ENCODE measurements at places on chromosomes 1 and 21.

- no peak for DNase-seq
Observed at GRCh38 chr1:21451981-21452411, 12.1 kb downstream of the NBPF3 start.

DNA sequence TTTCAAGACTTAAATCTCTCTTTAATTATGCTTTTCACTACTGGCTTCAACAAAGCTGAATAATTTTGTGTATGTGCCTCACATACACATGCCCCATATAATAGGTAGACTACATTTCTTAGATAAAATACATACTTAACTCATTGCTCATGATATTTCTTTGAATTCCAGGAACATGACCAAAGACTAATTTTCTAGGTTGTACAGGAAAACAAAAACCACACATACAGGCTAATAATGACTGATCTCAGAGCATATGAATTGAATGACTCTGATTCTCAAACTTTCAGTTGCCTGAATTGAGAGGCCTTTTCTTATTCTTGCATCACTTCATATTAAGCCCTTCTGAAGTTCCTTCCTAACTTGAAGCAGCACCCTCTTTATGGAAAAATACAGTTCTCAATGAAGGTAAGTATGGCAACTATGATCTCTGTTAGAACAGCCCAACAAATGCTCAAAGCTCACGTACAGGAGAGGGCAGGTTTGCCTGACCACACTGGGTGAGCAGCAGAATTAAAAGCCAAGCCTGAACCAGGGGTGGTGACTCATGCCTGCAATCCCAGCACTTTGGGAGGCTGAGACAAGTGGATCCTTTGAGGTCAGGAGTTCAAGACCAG lies 22.6 kb upstream of the UAP1 start:
- DNase-seq = no peak

DNA sequence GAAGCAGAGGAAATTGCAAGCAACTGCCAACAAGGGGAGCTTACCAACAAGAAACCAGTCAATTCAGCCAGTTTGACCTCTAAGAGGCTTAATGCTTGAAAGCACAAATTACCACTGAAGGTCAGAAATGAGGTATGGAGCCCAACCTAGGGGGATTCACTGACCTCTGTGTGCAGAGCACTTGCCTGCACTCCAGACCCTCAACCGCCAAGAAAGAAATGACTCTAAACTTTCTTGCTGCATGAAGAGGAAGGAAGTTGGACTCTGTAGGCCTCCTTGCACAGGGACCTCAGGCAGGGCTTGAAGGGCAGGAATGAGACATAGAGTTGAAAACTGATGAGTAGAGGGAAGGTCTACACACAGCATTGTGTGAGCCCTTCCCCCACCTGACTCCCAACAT lies 10.0 kb downstream of the ARMH1 start:
- DNase-seq = no peak

DNA sequence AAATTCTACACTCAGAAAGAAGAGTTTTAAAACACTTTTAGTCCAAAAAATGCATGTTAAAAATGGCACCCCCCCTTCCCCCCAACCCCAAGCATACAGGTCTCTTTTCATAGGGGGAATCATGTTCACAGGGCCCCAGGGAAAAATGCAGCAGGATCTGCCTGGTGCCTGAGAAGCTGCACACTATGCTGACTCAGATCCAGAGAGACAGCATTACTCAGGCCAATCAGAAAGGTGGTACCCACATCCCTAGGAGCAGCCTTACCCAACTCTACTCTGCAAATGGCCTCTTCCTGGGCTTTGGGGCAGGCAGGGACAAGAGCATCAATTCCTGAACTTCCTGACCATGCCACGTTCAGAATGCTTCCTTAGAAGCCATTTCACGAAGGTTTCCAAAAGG lies 119.0 kb downstream of the HIVEP3 start:
- no peak for DNase-seq

- no peak for DNase-seq
Observed at GRCh38 chr21:44260791-44261631, 686 bp downstream of the DNMT3L start.

GRCh38 chr21:44070391-44070790 lies 36.8 kb upstream of the PWP2 start:
- DNase-seq = no peak

- no peak for DNase-seq
Observed at GRCh38 chr1:206059355-206059915, 6.5 kb downstream of the RHEX start.

DNA sequence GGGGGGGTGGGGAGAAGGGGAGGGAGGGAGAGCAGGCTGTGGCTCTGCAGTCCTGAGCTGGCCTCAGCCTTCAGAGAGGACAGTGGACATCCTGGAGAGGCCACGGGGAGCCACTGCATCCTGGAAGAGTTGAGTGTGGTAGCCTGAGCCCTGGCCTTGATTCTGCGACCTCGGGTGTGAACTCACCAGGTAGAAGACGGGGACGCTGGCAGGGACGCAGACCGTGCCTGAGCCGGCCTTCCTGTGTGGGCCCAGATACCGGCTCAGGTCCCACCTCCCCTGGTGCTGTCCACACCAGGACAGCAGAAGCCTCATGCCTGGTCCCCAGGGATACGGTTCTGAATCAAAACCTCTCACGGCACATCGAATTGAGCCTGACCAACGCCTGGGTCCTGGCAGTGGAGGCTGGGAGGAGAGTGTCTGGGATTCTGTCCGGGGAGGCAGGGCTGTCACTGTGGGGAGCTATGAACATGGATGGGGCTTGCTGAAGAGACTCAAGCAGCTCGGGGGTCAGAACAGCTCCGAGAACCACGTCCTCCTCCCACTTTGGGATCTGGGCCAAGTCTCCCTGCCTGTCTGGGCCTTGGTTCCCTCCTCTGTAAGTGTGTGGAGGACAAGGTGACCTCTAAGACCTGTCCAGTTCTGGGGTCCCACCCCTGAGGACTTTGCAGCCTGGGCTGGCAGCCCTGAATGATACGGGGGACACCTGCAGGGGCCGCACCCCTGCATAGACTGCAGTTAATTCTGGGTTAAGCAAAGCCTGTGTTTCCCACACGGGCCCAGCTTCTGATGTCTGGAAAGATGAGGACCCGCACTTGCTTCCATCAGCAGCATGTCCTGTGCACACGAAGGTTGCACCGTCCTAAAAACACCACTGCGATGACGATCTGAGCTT lies 30.4 kb downstream of the RRP1 start:
- no peak for DNase-seq

DNA sequence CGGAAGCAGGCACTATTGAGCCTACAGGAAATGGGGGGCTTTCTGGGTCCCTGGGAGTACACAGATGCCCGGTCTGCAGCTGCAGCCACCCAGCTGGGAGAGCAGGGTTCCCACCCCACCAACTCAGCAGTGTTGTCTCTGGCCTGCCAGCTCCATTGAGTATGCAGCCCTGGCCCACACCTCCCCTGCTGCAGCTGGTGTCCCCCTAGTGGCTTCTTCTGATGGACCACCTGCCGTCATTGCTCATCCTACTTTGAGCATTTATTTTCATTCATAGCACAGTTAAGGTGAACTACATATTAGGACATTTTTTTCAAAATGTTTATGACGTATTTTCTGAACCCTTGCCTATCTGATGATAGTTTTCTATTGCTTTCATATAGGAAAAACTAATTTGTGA lies 189.8 kb upstream of the LYPLAL1 start:
- DNase-seq = no peak

GRCh38 chr1:76864383-76864782 lies 2.9 kb upstream of the ST6GALNAC5 start:
- DNase-seq = no peak

GRCh38 chr1:17646444-17647280 lies 107.2 kb downstream of the ARHGEF10L start:
- no peak for DNase-seq

DNA sequence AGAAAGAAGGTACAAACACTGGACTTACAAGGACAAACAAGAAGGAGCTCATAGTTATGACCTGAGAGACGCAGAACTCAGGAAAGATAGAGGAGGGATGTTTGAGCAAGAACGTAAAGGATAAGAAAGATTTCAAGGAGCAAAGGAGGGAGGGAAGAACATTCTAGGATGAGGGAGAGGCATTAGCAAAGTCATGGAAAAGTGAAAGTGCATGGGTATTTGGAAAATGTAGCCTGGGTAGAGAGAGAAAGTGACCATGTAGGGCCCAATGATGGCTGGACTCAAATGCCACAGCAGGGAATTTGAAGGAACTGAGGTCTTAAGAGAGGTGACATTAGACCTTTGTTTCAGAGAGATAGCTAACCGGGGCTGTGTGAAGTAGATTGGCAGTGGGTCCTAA lies 76.5 kb downstream of the SYT6 start:
- no peak for DNase-seq

GRCh38 chr21:34911360-34911759 lies 137.7 kb downstream of the RUNX1 start:
- no peak for DNase-seq

GRCh38 chr21:18041012-18041411 lies 203.6 kb upstream of the CHODL start:
- no peak for DNase-seq

DNA sequence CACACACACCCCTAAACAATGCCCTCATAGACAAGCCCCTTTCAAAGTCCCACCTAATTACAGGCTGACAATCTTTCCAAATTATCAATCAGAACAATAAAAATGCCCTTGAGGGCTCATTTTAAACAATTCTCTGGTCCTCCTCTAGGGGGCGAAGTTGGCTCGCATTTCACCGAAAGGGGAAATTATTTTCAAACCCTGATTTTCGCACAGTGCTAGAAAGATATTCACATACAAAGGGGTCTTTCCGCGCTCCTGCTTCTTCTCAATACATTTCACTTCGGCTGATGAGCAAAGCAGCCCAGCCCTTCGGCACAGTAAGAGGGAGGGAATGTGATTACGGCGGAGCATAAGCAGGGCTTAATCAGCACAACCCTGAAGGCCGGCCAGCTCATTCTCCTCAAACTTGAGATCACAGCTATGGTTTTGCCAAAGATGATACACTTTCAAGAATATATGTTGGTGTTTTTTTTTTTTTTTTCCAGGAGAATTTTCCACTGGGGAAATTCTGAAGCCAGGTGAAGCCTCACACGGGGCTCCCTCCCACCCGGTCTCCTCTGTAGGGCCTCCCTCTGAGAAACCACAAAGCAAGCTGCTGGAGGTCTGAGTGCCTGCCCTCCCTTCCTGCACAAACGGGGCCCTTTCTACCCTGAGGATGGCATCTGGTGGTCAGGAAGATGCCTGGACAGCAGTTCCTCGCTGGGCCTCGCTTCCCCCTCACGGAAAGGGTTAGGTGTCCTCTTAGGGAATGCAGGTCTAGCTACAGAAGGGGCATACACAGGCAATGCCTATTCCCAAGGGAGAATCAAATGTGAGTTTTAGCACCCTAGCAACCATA lies 66.9 kb downstream of the GNG12 start:
- peak; percentile 65 for DNase-seq

- no peak for DNase-seq
Observed at GRCh38 chr1:206744683-206745082, 25.9 kb upstream of the IL19 start.

DNA sequence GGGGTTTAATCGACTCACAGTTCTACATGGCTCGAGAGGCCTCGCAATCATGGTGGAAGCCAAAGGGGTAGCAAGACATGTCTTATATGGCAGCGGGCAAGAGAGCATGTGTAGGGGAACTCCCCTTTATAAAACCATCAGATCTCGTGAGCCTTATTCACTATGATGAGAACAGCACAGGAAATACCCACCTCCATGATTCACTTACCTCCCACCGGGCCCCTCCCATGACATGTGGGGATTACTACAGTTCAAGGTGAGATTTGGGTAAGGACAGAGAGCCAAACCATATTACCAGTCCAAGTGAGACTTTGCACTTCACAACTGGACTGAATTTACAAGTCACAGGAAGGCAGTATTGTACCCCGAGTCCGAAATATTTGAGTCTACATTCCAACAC lies 73.9 kb upstream of the ANGPTL1 start:
- DNase-seq = no peak

GRCh38 chr1:211487082-211487481 lies 4.9 kb downstream of the RD3 start:
- DNase-seq = peak; percentile 25

- DNase-seq = no peak
Observed at GRCh38 chr1:18681423-18681835, 50.8 kb downstream of the PAX7 start.

DNA sequence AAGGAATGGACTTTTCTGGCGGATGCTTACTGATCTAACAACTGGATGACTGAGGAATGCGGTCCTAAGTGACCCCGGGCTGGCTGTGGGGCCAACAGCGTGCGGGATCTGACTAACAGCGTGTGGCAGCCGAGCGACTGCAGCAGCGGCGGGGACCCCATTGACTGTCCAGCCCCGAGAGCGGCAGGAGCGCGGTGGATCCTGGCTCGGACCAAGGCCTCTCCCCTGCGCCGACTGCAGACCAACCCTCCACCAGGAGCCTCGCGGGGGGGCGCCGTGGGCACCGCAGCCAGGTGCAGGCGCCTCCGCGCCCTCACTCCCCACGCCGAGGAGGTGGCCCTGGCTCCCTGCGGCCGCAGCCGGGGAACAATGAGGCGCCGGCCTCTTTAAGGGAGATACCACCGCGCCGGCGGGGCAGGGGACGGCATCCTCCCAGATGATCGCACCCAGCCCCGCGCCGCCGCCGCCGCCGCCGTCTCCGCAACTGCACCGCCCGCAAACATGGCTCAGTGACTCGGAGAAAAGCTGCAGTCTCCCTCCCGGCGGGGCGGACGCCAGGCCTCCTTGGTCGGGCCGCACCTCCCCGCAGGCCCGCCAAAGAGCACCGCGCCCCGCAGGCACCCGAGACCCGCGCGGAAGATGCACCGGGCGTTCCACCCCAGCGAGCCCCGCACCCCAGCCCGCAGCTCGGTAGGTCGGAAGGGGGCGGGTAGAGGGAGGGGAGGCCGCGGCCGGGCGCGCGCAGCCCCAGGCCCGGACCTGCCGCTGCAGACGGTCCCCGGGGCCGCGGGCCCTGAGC lies 694 bp upstream of the PDIK1L start:
- peak; percentile 85 for DNase-seq

GRCh38 chr1:230272557-230272956 lies 153.6 kb downstream of the PGBD5 start:
- peak; percentile 37 for DNase-seq

GRCh38 chr1:218363141-218363540 lies 18.0 kb downstream of the TGFB2 start:
- DNase-seq = no peak

GRCh38 chr1:32494196-32494595 lies 29.3 kb downstream of the ZBTB8B start:
- no peak for DNase-seq

- no peak for DNase-seq
Observed at GRCh38 chr1:91386109-91386508, 18.5 kb downstream of the HFM1 start.

- peak; percentile 68 for DNase-seq
Observed at GRCh38 chr1:156807627-156808026, 9.0 kb downstream of the SH2D2A start.

- no peak for DNase-seq
Observed at GRCh38 chr1:34166625-34167361, 1.8 kb upstream of the CSMD2 start.

- DNase-seq = no peak
Observed at GRCh38 chr1:46110521-46110920, 21.9 kb downstream of the PIK3R3 start.

GRCh38 chr1:22749919-22750684 lies 39.5 kb downstream of the EPHB2 start:
- DNase-seq = no peak
